Stimulated activated naive CD4-positive, alpha-beta T cell (primary cell): ENCODE measurements at places on chromosomes 2 and 18.

DNA sequence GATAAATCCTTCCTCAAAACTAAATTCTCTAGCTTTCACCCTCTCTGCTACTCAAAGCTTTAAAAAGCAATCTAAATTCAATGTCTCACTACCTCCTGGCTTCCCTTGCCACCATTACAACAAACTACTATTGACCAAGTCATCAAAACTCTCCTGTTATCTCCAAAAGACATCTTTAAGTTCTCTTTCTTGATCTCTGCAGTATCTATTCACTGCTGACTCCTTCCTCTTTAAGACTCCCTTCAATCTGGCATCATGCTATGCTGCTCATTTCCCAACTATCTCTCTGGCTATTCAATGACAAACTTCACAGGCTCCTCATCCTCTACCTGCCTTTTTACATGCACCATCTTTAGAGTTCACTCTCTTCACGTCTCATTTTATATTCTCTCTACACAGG is 5.9 kb downstream of the PPP3R1 start:
- DNase-seq, result no peak

DNA sequence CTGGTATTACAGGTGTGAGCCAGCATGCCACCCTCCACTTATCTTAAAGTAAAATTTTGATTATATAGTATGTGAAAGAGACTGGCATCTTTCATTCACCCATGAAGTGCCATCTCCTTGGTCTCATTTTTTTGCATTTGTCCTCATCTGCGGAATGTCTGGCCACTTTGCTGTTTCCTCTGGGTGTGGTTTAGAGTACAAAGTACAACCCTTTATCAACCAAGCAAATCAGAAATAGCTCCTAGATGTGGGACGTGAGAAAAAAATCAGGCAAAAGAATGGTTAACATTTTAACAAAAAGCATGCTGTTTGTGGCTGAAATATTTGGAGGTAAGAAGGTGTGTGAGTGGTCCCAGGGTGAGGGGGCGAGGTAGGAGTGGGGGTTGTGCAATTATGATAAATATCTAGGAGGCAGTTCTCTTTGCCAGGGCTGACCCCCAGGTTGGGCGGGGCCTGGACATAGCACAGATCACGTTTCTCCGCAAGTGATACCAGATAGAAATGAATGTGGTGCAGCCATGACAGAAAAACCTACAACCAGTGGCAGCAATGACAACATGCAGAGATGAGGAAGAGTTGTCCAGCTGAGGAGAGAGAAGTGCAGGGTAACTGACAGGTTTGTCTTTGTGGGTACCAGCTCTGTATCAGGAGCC is 115.8 kb upstream of the SERTAD2 start:
- DNase-seq, result no peak

- no peak for DNase-seq
Measured at GRCh38 chr2:174615871-174616436, 18.4 kb upstream of the WIPF1 start.

GRCh38 chr2:236862961-236863728 is 222.5 kb upstream of the COPS8 start:
- no peak for DNase-seq

DNA sequence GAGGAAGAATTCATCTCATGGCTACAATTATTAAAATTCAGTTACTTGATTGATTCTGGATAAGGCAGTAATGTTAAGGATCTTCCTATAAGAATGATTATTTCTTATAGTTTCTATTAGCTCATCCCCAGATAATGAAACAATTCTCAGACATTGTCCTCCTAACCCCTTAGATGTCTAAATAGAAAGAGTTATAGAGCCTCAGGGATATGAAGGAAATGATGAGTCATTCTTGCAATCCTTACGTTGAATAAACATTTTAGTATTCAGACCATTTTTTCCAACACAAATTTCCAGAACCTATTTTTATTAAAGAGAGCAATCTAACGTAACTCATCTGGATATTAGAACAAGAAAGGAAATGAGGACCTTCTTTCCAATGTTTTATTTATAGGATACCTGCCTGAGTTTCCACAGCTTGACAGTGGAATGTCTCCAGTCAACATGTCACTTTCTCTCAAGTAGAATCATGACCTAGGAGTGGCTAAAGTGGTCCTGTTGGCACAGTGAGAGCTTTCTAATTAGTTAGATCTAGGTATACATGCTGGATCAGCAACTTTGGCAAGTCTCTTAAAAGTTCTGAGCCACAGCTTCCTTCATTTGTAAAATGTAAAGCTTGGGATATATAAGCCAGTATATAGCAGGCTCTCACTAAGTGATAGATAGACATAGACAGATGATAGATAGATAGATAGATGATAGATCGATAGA is 88.0 kb upstream of the RAB27B start:
- DNase-seq, result no peak

DNA sequence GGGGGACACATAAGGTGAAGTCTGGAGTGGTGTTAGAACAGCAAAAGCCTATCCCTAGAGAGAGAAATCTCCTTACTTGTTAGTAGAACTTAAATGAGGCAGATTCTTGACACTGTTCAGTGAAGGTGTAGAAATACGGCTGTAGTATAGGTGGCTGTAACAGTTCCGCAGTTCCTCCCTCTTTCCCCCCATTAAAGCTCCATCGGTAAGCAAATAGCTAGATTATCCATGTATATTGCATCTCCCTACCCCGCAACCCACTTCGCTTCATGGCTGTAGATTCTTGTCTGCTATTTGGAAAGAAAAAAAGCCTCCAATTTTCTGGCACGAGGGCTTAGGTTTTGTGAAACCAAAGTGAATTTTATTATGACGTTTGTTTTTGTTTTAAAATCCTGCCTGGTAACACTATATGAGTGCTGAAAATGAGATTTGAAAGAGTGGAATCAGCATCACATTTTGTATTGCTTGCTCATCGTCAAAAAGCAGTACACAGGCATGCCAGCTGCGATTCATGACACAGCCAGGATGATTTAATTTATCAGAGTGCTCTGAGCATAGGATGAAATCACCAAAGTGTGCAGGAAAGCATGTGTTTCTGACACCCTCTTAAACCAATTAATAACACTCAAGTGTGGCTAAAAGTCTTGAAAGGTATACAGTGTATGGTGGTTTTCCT is 1.4 kb downstream of the FAM171B start:
- DNase-seq, result no peak

DNA sequence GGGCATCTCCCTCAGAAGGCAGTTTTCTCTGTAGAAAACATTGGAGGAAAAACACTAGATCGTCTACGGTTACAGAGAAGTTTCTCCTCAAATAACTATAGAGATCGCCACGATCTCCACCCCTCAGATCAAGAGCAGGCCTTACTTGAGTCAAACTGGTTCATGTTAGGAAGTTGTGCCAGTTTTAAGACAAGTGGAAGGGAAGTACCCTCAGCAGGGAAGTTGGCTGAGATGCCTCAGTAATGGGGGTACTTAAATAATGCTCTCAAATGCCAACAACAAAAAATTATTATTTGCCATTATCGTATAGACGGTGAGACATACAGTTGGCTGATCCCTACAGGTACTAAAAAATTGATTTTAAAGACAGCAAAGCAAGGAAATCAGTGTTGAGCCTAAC is 8.2 kb upstream of the SMAD7 start:
- DNase-seq, result no peak

GRCh38 chr2:218577482-218578220 is 9.0 kb downstream of the CNOT9 start:
- DNase-seq, result no peak

DNA sequence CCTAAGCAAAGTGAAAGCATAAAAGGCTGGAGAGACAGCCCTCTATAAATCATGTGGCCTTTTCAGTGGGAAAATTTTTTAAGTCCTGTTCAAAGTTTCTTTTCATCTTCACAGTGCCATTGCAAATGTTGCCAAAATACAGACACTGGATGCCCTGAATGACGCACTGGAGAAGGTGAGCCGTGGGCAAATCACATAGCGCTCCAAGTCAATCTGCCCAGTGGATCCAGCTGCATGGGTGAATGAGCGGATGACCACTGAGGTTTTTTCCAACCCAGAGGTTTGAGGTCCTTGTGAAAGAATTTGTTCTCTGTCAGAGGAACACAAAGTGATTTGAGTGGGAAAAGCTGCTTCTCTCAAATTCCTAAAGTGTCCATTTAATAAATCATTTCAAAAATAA is 11.8 kb downstream of the DAPL1 start:
- DNase-seq, result no peak

- no peak for DNase-seq
Measured at GRCh38 chr2:9802576-9802993, 40.7 kb upstream of the TAF1B start.

DNA sequence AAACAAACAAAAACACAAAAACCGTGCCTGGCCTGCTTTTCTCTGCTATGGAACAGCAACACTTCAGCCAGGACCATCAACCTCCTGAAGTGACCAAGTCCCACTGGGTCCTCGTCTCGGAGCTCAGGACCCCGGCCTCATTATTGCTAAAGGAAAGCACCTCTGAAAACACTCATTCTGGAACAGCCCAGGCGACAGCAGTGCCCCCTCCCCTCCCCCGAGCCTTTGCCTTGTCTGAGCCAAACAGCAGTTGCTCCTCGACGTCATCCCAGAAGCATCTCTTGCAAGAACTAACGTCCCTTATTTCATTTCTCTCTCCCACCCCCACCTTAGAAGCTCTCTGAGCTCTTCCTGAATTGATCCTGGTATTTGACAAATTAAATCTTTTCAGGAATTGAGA is 27.4 kb downstream of the APCDD1 start:
- no peak for DNase-seq

GRCh38 chr2:133484106-133484505 is 84.2 kb downstream of the NCKAP5 start:
- no peak for DNase-seq

- no peak for DNase-seq
Measured at GRCh38 chr2:56444339-56444738, 260.5 kb downstream of the CCDC85A start.

GRCh38 chr2:218256612-218257350 is 4.0 kb upstream of the GPBAR1 start:
- no peak for DNase-seq

DNA sequence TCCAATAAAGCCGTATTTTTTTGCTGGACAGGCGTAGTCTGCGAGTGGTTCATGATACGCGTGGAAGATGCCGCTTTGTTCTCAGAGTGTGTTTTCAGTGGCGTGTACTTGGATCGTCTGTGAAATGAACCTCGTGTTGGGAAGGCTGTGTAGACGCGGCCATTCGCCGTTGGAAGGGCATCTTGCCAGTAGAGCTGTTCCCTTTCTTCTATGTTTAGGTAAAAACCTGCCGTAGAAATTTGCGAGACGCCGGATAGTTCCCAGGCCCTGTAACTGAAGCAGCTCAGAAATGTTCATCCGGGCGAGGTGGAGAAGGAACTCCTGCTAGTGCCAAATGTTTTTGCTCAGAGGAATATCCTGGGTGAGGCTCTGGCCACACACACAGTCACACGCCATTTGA is 133.6 kb downstream of the NFATC1 start:
- DNase-seq, result no peak

DNA sequence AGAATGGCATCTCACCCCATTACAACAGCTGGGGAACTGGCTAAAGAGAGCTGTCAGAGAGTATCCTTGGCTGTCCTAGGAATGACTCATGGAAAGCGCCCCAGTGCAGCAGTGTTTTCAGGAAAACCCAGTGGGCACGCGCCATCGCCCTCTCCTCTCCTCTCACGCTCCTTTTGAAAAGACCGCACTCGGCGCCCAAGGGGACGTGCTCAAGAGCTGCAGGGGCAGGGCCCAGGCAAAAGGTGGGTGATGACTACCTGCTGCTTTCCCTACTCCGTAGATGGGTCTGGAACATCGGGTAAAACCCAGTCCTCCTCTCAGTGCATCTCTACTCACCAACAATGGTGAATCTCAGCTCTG is 68.1 kb downstream of the EMILIN2 start:
- no peak for DNase-seq

- DNase-seq, result no peak
Measured at GRCh38 chr2:156437272-156437930, 1.2 kb downstream of the GPD2 start.

GRCh38 chr2:33134086-33134771 is 187.5 kb downstream of the LTBP1 start:
- DNase-seq, result no peak

DNA sequence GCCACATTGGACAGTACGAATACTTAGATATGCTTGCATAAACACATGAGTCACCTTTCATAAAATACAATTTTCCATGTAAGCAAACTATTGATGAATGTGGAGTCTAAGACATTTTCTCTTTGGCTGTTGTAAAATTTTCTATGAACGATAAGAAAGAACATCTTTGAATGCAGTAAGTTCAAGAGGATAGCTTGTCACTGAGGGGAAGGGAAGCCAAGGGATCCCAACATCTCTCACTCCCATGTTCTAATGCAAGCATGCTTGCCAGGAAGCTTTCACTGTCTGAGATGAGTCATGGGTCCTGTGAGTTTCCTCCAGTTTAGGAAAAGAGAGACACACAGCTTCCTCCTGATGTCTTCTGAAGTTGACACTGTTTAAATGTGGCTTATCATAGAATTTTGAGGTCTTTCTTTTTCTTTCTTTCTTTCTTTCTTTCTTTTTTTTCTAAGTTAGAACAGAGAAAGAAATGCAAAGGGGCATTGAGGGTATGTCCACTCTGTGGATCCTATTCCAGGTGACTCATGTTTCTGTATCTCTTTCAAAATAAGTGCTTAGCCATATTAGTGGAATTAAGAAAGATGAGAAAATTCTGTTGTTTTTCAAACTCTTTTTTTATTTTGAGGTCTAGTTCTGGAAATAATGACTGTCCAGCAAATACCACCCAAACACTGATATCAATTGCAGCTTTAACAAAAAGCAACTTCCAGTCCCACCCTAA is 146.6 kb downstream of the RDH14 start:
- no peak for DNase-seq

DNA sequence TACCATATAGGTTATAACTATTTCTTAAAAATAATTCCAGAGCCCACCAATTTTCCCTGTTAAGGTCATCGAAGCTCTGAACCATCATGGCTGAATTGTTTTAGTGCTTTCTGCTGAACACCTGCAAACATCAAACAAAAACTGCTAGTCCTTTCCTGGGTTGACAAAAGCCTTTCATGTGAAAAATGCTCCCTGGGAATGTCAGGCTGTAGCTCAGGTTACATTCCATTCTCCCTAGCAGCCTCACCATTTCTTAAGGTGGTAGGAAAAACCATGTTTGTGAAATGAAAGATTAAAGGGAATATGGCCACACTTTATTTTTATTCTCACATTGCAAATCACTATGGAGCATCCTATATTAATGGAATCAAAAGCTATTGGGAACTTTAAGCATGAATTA is 5.7 kb downstream of the TCF4 start:
- DNase-seq, result no peak

- DNase-seq, result no peak
Measured at GRCh38 chr2:200695601-200696000, 109.8 kb downstream of the AOX1 start.

- DNase-seq, result no peak
Measured at GRCh38 chr18:71450257-71450656, 1093.9 kb downstream of the CBLN2 start.

DNA sequence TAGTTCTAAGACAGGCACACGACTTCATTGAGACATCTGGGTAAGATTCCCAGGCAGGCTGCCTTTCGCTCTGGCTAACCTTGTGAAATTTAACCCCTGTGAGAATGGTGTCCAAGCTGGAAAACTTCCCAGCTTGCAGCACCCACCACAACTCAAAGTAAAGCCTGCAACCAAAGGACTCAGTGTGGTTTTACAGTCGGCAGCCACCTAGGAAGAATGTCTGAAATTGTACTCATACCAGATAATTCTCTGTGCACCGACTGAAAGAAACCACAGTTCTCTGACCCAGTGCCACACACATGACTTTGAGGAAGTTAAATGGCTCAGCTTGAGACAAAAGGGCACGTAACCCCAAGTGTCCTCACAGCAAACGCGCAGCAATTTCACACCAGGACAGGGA is 125.7 kb downstream of the RBMS1 start:
- DNase-seq, result no peak
